Left renal cortex interstitium (tissue), 4 donors: ENCODE measurements at places on chromosomes 3 and 15. TPM values are rescaled to one million over a fixed set of nuclear protein-coding genes. Genes with fewer than 3 reads are reported as not detected.
A peak's percentile ranks its signal among the peaks of the same experiment; 100 is the strongest.

DNA sequence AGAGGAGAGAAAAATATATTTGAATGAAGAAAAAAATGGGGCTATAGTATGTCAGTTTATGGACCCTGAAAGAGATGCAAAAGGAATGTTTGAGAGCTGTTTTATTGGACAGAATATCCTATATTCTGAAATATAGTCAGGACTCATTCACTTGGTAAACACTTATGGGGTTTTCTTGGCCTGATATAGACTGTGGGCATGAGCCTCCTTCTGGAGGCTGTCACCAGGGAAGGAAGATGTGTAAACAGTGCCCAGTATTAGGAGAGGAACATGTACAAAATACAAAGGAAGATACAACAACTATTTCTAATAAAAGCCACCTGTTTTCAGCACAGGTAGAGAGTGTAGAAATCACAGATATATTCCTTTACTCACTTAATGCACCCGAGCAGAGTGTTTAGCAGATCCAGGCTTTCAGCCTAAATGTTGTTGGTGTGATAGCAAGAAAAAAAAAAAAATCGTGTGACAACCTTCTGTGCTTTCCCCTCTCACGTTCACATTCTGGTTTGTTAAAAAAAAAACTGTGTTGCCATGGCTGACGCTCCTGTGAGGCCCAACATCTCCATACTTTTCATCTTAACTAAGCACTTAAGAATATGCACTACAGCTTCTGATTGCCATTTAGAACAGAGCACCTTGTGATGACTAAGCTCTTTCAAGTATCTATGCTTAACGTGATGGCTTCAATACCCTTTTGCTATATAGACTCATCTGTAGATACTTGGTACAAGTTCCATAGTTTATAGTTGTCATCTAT is 134.1 kb downstream of the MBNL1 start:
- DNase-seq: no peak

HHATL gene
- polyA plus RNA-seq: 0.43 TPM

DNAJA4 gene
- 21.9 TPM for polyA plus RNA-seq

DNA sequence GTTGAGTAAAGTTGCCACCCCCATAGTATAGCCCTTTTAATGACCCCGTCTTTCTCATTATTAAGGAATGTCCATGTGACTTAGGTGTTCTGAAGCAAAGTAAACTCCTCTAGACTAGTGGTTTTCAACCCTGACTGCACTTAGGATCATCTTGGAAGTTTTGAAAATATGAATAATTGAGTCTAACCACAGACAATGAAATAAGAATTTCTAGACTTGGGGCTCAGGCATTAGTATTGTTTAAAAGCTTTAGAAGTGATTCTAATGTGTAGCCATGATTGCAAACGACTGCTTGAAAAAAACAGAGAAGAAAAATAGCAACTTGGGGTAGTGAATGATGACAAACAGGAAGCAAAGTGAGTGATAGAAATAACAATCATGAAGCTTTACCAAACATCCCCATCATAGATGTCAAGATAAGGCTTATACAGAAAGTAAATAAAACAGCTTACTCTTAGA is 35.0 kb downstream of the ALCAM start:
- no peak for DNase-seq

FBXW12 gene
- 0.99 TPM for polyA plus RNA-seq

GRCh38 chr3:186931532-186932280 is 1.4 kb downstream of the ST6GAL1 start:
- DNase-seq: peak; percentile 45

DNA sequence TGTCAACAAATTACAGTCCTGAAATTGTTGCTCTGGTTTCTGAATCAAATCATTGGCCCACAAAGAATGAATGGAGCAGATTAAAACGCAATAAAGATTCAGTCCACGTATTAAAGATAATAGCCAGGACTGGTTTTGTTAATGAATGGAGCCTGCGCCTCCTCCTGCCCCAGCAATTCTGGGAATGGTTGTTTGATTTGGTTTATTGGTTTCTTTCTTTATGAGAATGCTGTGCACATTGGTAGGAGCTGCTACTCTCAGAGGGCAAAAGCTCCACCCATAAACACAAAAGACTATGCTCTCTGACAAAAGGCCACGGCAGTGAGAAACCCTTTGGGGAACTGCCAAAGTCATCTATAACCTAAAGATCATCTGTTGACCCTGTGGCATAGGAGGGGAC is 261.1 kb downstream of the ABHD5 start:
- no peak for DNase-seq

ALDH1A2 gene
- 267 TPM for polyA plus RNA-seq

DNA sequence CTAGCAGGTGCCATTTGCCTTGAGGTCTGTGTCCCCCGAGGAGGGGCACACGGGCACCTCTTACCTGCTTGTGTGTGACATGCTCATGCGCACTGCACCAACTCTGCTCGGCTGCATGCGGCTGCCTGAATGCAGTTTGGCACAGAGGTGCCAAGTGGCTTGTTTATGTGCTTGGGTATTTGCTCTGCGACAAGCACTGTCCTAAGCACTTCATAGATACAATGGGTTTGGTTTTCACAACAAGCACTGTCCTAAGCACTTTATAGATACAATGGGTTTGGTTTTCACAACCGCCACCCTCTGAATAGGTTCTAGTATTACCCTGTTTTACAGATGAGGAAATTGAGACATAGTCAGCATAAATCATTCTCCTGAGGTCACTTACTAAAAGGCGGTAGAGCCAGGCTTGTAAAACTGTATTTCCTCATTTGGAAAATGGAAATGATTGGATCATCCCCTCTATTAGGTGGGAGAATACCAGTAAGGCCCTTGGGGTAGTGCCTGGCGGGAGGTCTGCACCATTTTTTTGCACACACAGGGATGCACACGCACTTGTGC is 487 bp downstream of the ITIH4 start:
- DNase-seq: no peak

- DNase-seq: no peak
Observed at GRCh38 chr3:158602227-158602626, 31.2 kb downstream of the MLF1 start.

TFG gene
- polyA plus RNA-seq: 138 TPM

SLC24A5 gene
- 1.3 TPM for polyA plus RNA-seq

GRCh38 chr3:151219056-151219455 is 16.0 kb upstream of the GPR171 start:
- DNase-seq: no peak

GRCh38 chr3:61853912-61854311 is 292.5 kb downstream of the PTPRG start:
- no peak for DNase-seq

DNA sequence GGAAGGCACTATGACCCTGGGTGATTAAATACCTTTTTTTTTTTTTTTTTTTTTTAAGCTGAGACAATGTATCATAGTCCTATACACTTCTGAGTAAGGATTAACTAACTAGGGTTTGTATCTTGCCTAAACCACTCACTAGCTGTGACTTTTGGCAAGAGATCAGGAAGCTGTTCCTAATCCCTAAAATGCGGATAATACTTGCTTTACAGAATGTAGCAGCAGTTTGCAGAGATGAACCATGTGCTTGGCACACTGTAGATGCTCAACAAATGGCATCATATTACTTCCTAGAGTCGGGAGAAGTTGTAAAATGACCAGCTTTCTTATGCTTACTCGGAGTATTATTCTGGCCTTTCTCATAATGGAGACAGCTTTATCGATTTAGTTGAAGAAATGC is 25.6 kb upstream of the PYGO1 start:
- no peak for DNase-seq

DNA sequence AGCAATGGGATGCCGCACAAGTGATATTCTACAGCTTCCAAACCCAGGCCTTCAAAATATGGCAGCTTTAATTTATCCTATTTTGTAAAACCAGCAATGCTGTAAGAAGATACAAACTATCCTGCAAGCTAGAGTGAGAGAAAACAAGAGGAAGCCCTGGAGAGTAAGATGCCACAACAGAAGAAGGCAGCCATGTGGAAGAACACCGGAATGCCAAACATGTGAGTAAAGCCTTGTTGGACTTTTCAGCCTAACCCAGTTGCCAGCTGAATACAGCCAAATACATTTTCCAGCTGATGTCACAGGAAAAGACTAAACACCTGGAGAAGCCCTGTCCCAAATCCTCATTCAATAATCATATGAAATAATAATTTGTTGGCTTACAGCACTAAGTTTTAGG is 1115.1 kb upstream of the CADM2 start:
- no peak for DNase-seq

DNA sequence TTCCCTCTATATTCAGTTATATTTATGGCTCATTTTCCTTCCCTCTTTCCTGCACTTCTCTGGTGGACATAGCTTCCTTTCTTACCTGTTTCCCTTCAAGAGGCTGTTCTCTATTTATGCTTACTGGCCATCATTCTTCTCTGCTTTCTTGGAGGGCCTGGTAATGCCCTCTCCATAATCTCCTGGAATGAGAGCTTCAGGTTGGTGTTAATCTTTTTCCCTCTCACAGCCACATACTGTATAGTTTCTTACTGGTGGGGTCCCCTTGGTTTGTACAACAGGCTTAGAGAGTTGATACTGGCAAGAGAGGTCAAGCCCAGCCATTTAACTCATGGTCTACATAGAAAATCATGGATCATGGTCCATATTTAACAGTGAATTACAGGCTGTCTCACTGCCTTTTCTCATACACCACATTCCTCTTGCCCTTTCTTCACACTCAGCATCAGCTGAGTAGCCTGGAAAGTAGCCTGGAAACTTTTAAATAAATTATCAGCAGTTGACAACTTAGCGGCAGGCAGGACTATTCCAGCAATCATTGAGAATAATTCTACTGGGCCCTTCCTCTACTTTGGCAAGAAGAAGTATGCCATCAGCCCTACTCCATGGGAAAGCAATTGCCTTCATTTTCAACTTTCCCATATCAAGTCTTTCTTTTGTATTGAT is 38.0 kb upstream of the DPH6 start:
- no peak for DNase-seq

- no peak for DNase-seq
Observed at GRCh38 chr3:174336784-174337183, 522.4 kb upstream of the NAALADL2 start.

CYP19A1 gene
- 0.99 TPM for polyA plus RNA-seq

DNA sequence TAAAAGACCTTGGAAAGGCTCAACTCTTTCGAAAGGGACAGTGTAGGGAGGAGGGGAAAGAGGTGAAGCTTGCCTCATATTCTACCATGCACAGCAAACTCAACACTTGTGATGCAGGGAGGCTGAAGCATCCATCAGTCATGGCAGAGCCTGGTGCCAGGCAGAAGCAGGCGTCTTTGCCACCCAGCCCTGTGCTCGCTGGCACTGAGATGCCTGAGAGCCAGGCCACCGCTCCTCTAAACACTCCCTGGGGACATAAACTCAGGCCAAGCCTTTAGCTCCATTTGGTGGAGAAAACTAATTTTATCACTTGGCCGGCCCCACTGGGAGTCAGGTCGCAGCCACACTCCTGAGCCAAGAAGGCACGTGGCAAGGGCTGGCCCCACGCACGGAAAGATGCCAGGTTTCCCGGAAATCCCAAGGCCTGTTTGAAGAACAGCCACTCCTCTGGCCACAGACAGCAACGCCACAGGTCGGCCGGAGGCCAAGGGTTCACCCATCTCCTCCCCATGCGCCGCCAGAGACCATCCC is 30.7 kb downstream of the XXYLT1 start:
- DNase-seq: no peak

RYR3 gene
- 16.7 TPM for polyA plus RNA-seq

- DNase-seq: no peak
Observed at GRCh38 chr3:72449551-72449950, 398.7 kb downstream of the SHQ1 start.

HCN4 gene
- polyA plus RNA-seq: 1.5 TPM

DNA sequence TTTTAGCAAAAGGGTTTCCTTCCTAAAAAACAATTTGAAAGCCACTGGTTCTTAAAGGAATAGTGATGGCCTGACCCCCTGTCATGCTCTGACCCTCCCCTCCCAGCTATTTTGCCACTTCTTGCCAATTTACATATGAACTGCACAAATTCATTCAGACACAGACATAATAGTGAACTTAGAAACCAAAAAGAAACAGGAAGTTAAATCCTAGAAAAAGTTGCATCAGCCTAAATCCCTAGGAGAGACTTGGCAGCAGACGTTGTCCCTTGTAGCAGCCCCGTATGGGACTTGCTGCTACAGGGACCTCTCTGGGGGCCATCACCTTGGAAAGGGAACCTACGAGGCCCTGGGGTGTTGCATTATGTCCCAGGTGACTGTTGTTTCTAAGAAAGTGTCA is 14.3 kb upstream of the PDE8A start:
- no peak for DNase-seq

ITIH3 gene
- 8.2 TPM for polyA plus RNA-seq

BDH1 gene
- 50.9 TPM for polyA plus RNA-seq

IGF2BP2 gene
- polyA plus RNA-seq: 78.3 TPM
